ENCODE measurements at places on chromosomes 7 and 10.

GRCh38 chr7:155950898-155951553, 138.8 kb upstream of the SHH start:
- DNase-seq: no peak

DNA sequence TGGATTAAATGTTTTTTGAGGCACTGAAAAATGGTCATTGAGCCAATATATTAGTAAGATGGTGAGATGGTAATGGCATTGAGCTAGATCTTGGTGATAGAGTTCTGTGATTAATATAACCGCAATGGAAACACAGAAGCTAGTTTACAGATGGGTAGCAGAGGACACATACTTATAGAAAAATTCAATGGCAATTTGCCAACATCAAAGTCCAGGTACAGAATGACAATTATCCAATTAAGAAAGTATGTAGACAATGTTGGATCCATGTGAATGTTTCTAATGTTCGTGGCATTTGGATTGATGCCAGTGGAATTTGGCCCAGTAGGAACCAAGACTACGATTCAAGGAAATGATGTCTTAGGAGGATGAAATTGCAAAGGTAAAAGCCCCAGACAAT, 187.8 kb downstream of the GNAT3 start:
- DNase-seq: peak; percentile 37

- DNase-seq: no peak
These were observed 191.5 kb downstream of the AHR start for GRCh38 chr7:17489961-17490360.

GRCh38 chr10:126637501-126637900, 33.0 kb downstream of the C10orf90 start:
- no peak for DNase-seq

- no peak for DNase-seq
These were observed 3.4 kb downstream of the EVX1 start for GRCh38 chr7:27245798-27246691.

DNA sequence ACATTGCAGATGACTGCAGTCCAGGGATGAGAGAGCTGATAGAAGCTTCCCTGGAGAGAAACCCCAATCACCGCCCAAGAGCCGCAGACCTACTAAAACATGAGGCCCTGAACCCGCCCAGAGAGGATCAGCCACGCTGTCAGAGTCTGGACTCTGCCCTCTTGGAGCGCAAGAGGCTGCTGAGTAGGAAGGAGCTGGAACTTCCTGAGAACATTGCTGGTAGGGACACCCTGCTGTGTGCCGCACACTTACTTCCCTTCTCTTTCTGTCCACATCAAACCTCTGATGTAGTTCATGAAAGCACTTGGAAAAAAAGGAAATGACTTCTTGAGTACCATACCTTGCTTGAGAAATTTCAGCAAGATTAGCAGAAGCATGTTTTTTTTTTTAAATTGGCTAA, 25.3 kb downstream of the MAP3K8 start:
- DNase-seq: no peak

DNA sequence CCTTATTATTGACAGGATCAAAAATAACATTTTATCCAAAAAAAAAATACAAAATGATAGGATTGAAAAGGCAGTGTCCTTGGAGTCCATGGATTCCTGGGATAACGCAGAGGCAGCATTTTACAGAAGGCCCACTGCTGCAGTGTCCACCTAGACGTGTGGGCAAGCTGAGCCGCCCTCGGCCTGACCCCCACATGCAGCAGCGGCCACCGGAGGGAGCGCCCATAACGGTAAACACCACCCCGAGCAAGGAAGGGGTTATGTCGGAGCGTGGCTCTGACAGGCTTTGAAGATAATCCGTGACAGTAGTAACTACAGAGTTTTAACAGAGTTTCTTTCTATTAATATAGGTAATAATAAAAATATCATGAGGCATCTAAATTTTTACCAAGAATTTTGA, 45.3 kb upstream of the PITRM1 start:
- DNase-seq: no peak

All from mesothelial cell of epicardium (in vitro differentiated cells).